LoVo (cell line): ENCODE measurements at places on chromosomes 6 and 20.
A peak's percentile ranks its signal among the peaks of the same experiment; 100 is the strongest.

GRCh38 chr6:120675886-120676285 is 658.4 kb downstream of the TBC1D32 start:
- no peak for DNase-seq

DNA sequence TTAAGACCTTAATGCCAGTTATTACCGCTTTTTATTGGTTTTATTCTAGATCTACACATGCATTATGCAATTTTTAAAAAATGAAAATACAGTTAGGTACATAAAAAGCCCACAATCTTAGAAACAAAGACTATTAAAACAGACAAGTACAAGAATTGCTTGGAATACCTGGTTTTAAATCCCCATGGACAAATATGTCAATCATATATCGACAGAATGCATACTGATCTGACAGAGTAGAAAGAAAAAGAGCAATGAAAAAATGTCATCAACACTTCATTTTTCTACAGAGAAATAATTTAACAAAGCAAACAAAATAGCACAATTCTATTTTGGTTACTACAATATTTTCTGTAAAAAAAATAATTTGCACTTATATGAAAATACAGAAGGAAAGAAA is 139.7 kb downstream of the TRDN start:
- DNase-seq = no peak

DNA sequence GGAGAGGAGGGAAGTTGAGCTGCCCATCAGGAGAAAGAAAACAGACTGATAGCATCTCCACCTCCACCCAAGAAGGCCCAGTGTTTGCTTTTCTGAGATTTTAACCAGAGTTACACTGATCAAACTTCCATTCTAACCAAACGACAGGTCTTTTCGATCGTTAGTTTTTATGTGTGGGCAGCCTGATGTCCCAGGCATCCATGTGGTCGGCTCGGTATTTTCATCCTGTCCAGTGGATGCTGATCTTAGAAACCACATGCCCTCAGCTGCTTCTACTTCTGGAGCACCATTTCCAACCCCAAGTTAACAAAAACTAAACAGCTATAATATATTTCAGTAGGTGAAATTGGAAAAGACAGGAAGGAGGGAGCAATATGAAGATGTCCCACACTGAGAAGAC is 536.8 kb upstream of the JAG1 start:
- DNase-seq = no peak

DNA sequence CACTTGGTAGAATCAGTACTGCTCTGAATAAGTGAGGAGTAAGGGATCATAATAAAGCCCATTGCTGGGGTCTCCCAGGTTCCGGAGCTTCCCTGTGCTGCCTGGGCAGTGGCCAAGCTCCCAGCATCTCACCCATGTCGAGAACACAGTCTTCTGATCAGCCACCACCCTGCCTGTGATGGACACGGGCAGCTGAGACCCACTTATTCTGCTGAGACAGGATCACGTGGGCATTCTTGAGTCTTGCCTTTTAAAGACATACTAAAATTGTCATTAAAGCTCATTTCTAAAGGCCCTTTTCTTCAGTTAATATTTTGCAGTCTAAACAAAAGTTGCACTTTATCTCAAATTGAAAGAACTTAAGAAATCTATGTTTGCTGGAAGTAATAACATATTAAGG is 42.7 kb upstream of the SLC22A2 start:
- no peak for DNase-seq

GRCh38 chr6:148598724-148599123 is 148.1 kb upstream of the UST start:
- DNase-seq = no peak

DNA sequence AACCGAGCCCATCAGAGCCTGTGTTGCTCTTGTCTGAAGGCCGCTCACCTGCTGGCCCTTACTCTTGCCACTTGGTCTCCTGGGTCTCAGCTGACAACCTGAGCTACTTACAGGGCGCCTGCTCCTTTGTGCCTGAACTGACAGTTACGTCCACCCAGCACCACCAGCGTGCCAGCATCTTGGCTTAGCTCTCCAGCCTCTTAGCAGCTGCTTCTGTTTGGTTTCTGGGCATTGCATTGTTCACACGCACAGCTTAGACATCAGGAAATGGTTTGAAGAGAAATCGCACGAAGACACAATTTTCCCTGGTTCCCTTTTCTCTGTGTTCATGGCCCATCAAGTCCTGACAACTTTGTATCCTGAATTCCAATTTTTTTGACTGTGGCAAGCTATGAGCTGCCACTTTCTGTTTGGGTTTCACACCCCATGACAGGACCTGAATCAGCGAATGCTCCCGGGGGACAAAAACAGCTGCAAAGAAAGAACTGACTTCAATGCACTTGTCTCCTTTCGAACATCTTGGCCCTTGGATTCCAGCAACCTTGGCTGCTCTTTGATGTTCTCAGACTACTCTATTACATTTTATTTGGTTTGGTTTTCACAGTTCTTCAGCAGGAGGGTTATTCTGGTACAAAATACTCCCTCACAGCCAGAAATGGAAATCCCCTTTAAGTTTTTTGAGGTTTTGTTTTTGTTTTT is 45.2 kb upstream of the LY86 start:
- no peak for DNase-seq

GRCh38 chr20:62652041-62652893 is 10.0 kb downstream of the SLCO4A1 start:
- DNase-seq = peak; percentile 92

GRCh38 chr6:15837205-15837604 is 174.4 kb upstream of the DTNBP1 start:
- DNase-seq = no peak

- DNase-seq = no peak
Measured at GRCh38 chr6:11353921-11354389, 121.5 kb upstream of the NEDD9 start.

- no peak for DNase-seq
Measured at GRCh38 chr20:53881362-53881761, 189.0 kb downstream of the BCAS1 start.
